ENCODE measurements at places on chromosomes 6 and 20.

- no peak for DNase-seq
Observed at GRCh38 chr6:55557146-55557545, 21.8 kb downstream of the HMGCLL1 start.

DNA sequence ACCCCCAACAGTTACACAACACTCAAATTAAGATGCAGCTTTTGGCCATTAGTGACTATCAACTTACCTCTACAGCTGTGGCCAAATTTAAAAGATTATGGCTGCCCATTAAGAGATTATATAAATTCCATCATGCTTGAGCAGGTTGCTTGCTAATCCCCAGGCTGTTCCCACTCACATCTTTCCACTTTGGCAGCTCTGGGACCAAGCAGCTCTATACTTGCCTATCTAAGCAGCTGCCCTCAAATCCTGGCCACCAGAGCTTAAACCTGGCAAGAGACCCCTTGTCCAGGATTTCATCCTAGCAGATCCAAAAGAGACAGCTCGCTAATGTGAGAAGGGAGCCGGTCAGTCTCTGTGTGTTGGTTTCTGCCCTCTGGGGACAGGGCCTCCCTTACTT, 127.9 kb downstream of the SLC23A2 start:
- DNase-seq = no peak

GRCh38 chr6:149267072-149267471, 50.4 kb upstream of the TAB2 start:
- DNase-seq = no peak

- no peak for DNase-seq
Observed at GRCh38 chr6:50128420-50129005, 78.8 kb upstream of the DEFB112 start.

DNA sequence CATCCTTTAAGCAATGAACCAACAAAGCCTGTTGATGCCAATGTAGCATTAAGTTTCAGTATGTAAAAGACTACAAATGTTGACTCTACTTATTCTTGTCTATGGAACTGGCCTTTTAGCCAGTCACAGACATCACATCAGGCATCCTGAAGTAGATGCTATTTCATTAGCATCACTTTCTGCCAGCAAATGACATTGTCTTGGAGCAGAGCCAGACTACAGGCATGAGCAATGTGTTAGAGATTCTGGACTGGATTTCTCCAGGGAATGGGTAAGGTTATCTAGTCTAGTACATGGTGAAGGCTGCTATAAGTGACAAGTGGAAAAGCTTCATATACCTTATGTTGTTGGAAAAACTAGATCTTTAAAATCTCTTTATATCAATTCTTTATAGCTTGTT, 142.9 kb downstream of the ADGRB3 start:
- no peak for DNase-seq

Measured in CD4-positive, alpha-beta T cell treated with Interleukin-1 beta for 1 hour (primary cell).